Activated gamma-delta T cell (primary cell): ENCODE measurements at places on chromosomes 1 and 21.

DNA sequence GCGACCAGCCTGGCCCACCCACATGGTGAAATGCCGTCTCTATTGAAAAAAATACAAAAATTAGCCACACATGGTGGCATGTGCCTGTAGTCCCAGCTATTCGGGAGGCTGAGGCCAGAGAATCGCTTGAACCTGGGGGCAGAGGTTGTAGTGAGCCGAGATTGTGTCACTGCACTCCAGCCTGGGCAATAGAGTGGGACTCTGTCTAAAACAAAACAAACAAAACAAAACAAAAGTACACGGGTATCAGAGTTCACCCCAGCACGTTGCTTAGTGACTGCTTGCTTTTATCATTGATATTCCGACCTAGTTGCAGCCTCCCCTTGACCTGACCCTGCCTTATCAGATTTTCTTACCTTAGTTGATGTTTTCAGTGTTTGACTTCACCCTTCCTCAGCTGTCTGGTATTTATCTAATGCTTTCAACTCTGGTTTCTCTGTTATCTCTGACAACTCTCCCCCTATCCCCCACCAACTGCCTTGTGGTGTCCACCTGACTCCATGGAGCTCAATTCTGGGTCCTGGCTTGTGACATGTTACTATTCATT lies 5.1 kb downstream of the TLCD4 start:
- no peak for DNase-seq

GRCh38 chr21:41483973-41484372 lies 24.0 kb downstream of the TMPRSS2 start:
- DNase-seq = no peak

GRCh38 chr1:204991342-204991844 lies 51.6 kb upstream of the CNTN2 start:
- no peak for DNase-seq

GRCh38 chr1:163161841-163162240 lies 40.9 kb downstream of the RGS5 start:
- no peak for DNase-seq

GRCh38 chr21:28230559-28230958 lies 762.1 kb downstream of the LTN1 start:
- DNase-seq = no peak
